ENCODE measurements at places on chromosomes 3 and 15.

DNA sequence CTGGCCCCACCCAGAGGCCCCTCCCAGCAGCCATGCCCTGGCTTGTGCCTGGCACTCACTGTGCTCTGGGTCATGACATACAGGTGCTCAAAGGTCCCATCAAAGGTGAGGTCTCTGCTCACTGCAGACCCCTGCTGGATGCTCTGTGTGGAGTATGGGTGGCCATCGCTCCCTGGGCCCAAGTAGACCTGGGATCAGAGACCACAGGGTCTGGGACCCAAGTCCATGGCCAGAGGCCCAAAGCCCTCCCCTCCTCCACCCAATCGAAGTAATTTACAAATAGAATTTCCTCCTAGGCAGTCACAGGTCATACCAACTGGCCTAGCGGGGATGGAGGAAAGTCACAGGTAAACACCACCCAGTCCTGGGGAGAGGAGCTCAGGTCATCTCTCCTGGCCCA is 7.6 kb downstream of the PLXNB1 start:
- H3K4me1 ChIP-seq, result peaks cover 23% of the 10 kb centered on the region
- H3K36me3 ChIP-seq, result peaks cover 49% of the 10 kb centered on the region
- no peak overlapping the region for H3K4me3 ChIP-seq
- no peaks in the 10 kb centered on the region for H3K27me3 ChIP-seq
- H3K27ac ChIP-seq, result no peak overlapping the region
- DNase-seq, result no peak

DNA sequence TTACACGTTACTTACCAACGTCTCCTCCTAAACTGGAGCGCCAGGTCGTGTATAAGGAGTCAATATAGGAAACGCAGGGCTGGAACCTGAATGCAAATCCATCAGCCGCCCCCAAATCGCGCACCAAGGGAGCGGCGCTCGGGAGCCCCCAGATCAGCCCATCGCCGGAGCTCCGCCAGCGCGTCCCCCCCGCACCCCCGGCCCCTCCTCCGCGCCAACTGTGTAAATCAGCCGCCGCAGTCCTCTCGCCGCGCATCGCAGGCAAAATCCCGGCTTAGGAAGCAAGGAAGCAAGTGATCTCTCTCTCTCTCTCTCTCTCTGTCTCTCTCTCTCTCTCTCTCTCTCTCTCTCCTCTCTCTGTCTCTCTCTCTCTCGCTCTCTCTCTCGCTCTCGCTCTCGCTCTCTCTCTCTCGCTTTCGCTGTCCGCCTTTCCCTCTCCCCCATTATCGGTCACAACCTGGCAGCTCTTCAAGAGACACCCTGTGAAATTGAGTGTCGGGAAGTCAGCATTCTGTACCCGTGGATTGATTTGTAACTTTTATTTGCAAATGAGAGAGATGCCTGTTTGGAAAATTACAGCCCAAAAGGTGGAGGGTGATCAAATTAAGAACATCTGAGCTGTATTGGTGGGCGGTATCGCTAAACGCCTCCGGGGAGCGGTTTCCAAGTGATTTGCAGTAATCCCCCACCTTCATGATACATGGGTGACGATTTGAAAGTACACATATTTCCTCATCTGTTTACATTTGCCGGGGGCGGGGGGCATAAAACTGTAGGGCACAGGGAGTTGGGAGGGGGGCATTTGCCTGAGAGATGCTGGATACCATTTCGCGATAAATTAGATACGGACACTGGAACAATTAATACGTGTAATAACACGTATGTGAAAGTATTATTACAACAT is 645 bp upstream of the SLITRK3 start:
- DNase-seq, result no peak
- no peak overlapping the region for H3K27ac ChIP-seq
- peaks cover 59% of the 10 kb centered on the region for H3K27me3 ChIP-seq
- no peaks in the 10 kb centered on the region for H3K36me3 ChIP-seq
- H3K4me3 ChIP-seq, result peak overlapping the region; percentile 44
- peaks cover 27% of the 10 kb centered on the region for H3K4me1 ChIP-seq

DNA sequence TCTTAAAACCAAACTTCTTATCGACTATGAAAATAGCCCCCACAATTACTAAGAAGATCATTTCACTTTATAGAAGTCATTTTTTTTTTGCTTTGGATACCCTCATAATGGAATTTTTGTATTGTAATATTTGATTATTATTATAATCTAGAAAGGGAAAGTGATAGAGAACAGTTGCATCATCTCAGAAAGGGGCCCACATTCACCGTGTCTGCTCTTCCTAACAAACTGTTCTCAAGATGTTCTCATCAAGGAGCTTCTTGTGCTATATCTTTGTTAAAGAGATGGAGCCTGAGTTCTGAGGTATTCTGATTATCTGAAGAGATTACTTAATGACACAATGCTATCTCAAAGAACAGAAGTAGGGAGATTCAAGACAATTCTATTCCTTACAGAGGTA is 49.3 kb downstream of the MME start:
- no peak overlapping the region for H3K27ac ChIP-seq
- no peaks in the 10 kb centered on the region for H3K27me3 ChIP-seq
- H3K4me3 ChIP-seq, result no peak overlapping the region
- H3K4me1 ChIP-seq, result no peaks in the 10 kb centered on the region

DNA sequence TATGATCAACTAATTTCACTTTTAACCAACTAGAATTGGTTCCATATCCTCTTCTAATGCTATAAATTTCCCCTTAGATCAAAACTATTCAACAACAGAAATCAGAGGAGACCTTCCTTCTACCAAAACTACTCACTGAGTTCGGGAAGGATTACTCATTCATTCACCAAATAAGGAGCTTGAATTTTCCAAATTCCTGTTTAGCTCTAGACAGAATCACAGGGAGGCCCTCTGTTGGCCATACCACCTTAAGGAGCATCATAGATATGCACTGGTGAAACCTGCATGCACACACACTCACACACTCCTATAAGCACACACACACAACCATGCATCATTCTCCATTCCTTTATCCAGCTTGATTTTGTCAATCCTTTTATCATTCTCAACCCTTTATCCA is 49.0 kb downstream of the SUCLG2 start:
- H3K27me3 ChIP-seq, result no peaks in the 10 kb centered on the region
- peaks cover 6% of the 10 kb centered on the region for H3K4me1 ChIP-seq
- peaks cover 38% of the 10 kb centered on the region for H3K36me3 ChIP-seq
- no peak for DNase-seq

DNA sequence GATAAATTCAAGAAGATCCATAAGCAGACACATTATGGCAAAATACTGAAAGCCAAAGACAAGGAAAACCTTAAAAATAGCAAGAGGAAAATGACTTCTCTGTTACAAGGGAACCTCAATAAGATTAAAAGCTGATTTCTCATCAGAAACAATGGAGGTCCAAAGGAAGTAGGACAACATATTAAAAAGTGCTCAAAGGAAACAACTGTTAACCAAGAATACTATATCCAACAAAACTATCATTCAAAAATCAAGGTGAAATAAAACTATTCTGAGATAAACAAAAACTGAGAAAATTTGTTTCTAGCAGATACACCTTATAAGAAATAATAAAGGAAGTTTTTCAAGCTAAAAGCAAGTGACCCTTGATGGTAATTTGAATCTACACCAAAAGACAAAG is 314.7 kb upstream of the ROPN1 start:
- DNase-seq, result no peak
- no peaks in the 10 kb centered on the region for H3K4me1 ChIP-seq
- no peak overlapping the region for H3K4me3 ChIP-seq
- H3K27ac ChIP-seq, result no peak overlapping the region
- H3K27me3 ChIP-seq, result no peaks in the 10 kb centered on the region

- H3K4me3 ChIP-seq, result no peak overlapping the region
- H3K36me3 ChIP-seq, result no peaks in the 10 kb centered on the region
- no peaks in the 10 kb centered on the region for H3K27me3 ChIP-seq
Measured at GRCh38 chr3:32423534-32423933, 31.9 kb downstream of the CMTM7 start.

GRCh38 chr15:88190232-88190631 is 66.3 kb downstream of the NTRK3 start:
- no peaks in the 10 kb centered on the region for H3K4me1 ChIP-seq
- no peak for DNase-seq
- H3K4me3 ChIP-seq, result no peak overlapping the region
- H3K36me3 ChIP-seq, result no peaks in the 10 kb centered on the region
- no peak overlapping the region for H3K27ac ChIP-seq
- H3K27me3 ChIP-seq, result no peaks in the 10 kb centered on the region

DNA sequence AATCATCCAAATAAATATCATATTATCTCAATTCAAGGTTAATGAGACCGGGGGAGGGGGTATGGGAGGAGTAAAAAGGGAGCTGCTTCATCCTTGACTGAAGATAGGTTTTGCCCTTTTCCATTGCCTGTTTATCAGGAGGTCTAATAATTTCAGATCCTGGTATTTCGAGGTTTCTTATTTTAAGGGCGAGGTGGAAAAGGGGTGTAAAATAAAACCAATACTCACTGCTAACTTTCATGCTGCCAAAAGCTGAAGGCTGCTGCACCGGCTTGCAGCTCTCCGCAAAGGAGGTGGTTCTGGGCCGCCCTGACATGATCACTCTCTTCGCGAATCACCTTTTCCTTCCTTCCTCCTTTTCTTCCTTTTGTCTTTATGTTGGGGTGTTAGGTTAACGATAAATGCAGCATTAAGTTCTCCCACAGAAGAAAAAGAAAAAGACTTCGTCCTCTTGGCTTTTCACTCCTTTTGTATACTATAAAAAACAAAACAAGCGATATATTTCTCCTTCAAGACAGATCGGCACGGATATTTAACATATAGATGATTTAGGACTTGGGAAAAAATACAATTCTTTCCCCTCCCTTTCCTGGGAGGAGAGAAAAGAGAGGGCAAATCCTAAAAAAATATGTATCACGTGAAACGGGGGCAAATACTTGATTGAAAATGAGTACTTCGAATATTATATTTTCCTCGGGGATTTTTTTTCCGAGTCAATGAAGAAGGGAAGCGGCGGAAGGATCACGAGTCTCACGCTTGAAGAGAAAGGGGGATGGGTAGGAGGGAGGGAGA is 932 bp downstream of the GSK3B start:
- DNase-seq, result no peak
- no peaks in the 10 kb centered on the region for H3K27me3 ChIP-seq
- H3K4me1 ChIP-seq, result peaks cover 44% of the 10 kb centered on the region
- no peaks in the 10 kb centered on the region for H3K36me3 ChIP-seq
- peak overlapping the region; percentile 100 for H3K27ac ChIP-seq

- H3K4me3 ChIP-seq, result no peak overlapping the region
- no peaks in the 10 kb centered on the region for H3K4me1 ChIP-seq
- no peaks in the 10 kb centered on the region for H3K36me3 ChIP-seq
- no peak for DNase-seq
Measured at GRCh38 chr3:99565331-99565730, 73.1 kb upstream of the COL8A1 start.

- peaks cover 23% of the 10 kb centered on the region for H3K4me1 ChIP-seq
- H3K27me3 ChIP-seq, result no peaks in the 10 kb centered on the region
- no peak overlapping the region for H3K4me3 ChIP-seq
- H3K36me3 ChIP-seq, result no peaks in the 10 kb centered on the region
Measured at GRCh38 chr3:30368978-30369377, 237.4 kb upstream of the TGFBR2 start.

All from lower lobe of right lung (tissue), 2 donors.